Stimulated activated CD4-positive, alpha-beta T cell treated with anti-CD3 and anti-CD28 coated beads, Interleukin-2, amount 100 ng/mL, for 4 hours (primary cell): ENCODE measurements at places on chromosomes 5 and 9.

- DNase-seq = no peak
These were observed 169.0 kb downstream of the FBXL17 start for GRCh38 chr5:108212775-108213346.

DNA sequence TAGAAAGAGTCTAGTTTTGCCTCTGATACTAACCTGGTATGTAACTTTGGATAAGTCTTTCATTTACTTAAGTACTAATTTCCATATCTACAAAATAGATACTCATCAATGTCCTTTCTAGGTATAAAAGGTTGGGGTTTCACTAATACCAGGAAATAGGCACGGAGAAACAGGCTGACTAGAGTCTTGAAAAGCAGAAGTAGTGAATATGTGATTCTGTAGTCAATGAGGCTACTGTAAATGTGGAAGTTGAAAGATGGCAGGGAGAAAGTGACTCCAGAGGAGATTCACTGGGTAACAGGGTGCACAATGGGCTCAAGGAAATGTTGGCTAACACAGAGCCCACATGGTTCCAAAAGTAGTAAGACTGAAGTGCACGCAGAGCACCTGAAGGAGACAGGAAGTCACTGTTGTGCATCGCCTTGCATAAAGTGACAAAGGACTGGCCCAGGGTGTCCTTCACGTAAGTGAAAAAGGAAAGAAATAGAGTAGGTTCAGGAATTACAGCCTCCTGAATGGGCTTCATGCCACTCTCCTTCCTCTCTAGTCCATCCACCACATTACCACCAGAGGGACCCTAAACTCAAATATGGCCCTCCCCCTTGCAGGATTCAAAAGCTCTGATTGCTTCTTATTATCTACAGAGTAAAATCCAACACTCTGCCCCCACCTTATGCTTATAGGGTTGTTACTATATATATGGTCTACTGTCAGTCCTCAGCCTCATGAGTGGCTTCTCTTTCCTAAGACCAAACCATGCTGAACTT, 288.0 kb upstream of the SMARCA2 start:
- no peak for DNase-seq

DNA sequence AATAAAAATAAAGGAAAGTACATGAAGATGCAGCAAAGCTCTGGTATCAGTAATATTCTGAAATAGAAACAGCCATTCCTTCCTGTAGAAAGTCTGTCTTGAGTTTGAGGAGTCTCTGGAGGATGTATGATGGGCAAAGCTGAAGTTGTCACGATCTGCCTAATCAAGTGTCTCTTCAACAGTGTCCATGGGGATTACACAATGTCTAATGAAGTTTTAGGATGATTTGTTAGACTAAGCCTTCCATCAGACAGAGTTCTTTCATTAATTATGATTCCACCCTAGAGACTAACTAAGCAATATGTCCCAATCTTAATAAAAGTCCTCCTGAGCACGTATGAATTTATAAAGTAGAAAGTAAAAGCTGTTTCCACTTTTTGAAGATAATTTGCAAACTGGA, 26.9 kb downstream of the PDE4D start:
- no peak for DNase-seq

DNA sequence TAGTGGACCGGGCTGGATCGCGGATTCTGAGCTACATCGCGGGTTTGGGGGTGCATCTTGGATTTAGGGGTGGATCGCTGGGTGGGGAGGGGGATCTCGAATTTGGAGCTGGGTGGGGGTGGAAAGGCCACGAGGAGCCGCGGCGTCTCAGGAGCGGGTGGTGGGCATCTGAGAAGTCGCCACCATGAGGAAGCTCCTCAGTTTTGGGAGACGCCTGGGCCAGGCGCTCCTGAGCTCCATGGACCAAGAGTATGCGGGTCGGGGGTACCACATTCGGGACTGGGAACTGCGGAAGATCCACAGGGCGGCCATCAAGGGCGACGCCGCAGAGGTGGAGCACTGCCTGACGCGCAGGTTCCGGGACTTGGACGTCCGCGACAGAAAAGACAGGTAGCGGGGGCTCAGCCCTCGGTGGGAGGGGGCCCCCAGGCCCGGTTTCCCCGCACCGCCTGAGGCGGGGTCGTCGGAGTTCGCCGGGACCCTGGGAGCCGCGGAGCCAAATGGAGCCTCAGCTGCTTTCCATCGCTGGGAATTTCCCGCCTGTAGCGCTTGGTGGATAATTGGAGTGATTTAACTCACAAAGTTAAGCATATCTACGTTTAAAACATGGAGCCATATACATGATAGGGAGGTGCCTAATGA, 376 bp downstream of the ANKRD18B start:
- no peak for DNase-seq

DNA sequence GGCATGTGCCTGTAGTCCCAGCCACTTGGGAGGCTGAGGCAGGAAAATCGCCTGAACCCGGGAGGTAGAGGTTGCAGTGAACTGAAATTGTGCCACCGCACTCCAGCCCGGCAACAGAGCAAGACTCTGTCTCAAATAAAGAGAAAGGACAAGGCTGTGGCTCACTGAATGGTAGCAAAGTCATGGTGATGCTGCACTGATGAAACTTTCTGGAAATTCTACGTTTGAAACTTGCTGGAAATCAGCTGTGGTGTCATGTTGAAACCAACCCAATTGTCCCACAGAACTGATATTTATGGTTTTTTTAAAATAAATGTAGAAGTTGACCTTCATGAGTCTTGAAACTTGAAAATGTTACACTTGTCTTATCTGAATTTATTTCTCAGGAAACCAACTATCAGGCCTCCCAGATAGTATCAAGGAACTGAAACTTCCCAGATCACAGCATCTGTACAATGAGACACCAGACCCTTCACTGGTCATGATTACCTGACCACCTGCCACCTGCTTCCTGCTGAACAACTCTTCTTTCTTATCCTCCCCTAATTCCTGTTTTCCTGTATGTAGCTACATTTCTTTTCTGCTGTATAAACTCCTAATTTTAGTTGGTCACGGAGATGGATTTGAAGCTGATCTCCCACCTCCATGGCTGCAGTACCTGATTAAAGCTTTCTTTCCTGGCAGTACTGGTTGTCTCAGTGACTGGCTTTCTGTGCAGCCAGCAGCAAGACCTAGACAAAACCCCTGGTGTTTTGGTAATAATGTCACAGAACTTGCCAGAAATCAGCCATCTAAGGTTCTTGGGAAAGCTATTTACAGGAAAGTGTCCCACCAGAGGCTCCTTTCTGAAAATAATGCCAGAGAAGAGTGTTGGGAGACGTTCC, 5.6 kb upstream of the TBC1D13 start:
- DNase-seq = no peak

- DNase-seq = no peak
These were observed 139.1 kb downstream of the KCNIP1 start for GRCh38 chr5:170642776-170643436.

GRCh38 chr5:77131361-77131760, 44.3 kb upstream of the ZBED3 start:
- DNase-seq = no peak

- DNase-seq = no peak
These were observed 247.1 kb upstream of the ANKRD55 start for GRCh38 chr5:56480078-56480704.

DNA sequence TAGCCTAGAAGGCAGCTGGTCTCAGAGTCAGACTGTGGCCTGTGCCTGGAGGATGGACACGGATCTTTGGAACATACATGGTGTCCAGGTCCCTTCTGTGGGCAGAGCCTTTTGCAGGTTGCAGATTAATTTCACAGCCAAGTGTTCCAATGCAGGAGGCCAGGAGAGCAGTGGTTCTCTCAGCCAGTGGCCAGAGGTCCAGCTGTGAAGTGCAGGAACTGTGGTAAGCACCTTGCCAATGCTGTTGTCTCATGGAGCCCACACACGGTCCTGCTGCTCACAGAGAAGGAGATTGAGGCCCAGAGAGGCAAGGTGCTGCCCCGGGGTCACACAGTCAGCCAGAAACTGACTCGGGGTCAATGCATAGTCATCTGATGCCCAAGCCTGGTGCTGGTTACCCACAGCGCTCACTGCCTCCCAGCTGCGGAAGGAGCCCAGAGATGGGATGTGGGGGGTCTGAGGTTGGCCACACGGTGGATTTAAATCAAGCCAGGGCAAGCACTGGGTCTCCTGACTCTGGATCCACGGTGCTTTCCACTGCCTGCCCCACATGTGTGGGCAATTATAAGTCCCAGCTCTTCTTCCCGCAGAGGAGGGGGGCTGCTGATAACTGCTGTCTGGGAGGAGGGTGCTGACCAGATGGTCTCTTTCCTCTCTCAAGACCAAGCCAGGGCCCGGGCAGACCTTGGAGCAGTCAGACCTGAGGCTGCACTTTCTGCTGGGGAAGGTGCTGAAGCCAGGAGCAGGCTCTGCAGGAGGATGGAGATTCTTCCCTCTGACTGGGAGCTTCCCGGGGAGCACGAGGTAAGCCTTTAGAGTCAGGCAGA, 2.8 kb downstream of the PDGFRB start:
- DNase-seq = no peak

- no peak for DNase-seq
These were observed 142.0 kb downstream of the ZNF608 start for GRCh38 chr5:124604419-124604818.

GRCh38 chr5:143108498-143109128, 294.9 kb downstream of the NR3C1 start:
- no peak for DNase-seq

- no peak for DNase-seq
These were observed 5.1 kb upstream of the TCOF1 start for GRCh38 chr5:150352244-150353031.

DNA sequence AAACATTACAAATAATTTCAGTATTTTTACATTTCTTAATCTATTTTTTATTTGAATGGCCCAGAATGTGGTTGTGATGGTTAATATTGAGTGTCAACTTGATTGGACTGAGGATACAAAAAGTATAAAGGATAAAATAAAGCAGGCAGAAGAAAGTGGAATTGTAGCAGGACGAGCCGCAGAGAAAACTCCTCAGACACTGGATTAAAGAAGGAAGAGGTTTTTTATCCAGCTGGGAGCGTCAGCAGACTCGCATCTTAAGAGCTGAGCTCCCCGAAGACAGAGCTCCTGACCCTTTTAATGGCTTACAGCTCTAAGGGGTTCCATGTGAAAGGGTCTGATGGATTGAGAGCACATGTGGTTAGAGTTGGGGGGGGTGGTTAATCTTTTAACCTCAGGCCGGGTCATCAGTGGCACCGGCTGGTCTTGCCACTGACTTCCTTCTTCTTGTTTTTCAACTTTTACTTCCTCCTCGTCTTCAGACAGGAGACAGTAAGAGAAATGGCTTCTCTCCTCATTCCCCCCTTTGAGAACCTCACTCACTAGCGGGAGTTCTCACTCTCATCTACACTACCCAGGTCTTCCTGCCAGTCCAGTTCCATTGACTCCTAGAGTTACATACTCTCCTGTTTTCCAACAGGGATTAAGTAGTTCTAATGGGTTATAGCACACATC, 80.0 kb downstream of the TMEM161B start:
- no peak for DNase-seq

GRCh38 chr9:80922544-80922943, 766.8 kb downstream of the TLE1 start:
- DNase-seq = no peak

DNA sequence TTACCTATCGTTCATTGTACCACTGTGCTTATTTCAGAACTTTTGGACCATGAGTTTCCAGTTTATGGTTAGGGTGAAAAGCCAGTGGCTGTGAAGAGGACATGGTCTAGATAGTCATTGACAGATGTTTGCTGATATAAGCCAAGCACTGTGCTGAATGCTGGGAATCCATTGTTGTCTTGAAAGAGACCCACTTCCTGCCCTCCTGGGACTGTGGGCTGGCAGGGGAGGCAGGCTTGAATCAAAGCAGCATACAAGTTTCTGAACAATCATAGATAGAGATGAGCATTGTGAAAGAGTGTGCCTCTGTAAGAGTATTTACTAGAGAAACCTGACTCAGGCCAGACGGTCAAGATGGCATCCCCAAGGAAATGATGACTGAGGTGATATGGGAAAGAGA, 73.4 kb downstream of the NMUR2 start:
- no peak for DNase-seq

GRCh38 chr9:133075925-133076630, 14.3 kb downstream of the CEL start:
- no peak for DNase-seq

DNA sequence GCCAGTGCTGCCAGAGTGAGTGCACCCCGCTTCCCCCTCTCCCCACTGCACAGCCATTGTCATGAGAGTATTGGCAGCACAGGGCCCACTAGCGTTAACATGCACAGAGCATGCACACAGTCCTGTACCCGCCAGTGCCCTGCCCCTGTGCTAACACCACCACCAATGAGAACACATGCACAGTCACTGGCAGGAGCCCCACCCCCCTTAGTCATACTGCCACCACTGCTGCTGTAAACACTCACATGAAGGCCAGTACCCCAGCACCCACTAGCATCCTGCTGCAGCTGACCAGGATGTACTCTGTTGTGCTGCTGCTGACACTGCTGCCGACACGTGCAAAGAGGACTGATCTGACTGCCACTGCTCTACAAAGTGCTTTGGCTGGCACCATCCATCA, 19.5 kb upstream of the RANBP6 start:
- DNase-seq = no peak

DNA sequence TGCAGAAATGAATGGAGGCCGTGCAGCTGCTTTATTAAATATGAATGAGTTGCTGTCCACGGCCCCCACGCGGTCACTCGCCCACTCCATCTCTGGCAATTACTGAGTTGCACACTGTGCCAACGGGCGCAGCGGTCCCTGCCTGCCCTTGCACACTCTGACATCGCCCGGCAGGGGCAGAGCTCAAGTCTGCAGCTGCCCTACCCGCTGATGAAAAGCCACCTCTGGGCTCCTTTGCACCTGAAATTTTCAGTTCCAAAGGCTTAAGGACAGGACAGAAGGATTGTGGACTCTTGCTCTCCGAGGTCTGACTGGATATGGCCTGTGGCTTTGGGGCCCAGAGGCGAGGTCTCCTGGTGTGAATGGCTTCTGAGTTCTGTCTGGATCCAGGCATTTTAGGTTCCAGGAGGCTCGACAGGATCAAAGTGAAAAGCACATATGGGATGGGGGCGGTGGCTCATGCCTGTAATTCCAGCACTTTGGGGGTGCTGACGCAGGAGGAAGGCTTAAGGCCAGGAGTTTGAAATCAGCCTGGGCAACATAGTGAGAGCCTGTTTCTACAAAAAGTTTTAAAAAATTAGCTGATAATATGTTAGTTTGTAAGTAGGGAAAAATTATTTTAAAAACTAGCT, 201.8 kb downstream of the PAX5 start:
- no peak for DNase-seq

DNA sequence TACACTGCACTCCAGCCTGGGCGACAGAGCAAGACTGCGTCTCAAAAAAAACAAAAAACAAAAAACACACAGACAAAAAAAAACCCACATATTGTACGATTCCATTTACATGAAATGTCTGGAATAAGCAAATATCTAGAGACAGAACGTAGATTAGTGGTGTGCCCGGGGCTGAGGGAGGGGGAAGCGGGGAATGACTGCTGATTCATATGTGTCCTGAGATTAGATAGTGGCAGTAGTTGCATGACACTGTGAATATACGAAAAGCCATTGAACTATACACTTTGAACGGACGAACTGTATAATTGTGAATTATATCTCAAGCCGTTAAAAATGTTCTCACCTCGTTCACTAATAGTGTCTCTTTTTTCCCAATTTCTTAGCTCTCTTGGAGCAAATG, 23.9 kb downstream of the FGF1 start:
- no peak for DNase-seq
